HT1080 (cell line): ENCODE measurements at places on chromosomes 1 and 21.
A peak's percentile ranks its signal among the peaks of the same experiment; 100 is the strongest.

GRCh38 chr1:3530926-3531818 lies 76.7 kb downstream of the ARHGEF16 start:
- peak; percentile 5 for DNase-seq

- no peak for DNase-seq
These were observed 30.2 kb downstream of the WDR4 start for GRCh38 chr21:42848932-42849758.

DNA sequence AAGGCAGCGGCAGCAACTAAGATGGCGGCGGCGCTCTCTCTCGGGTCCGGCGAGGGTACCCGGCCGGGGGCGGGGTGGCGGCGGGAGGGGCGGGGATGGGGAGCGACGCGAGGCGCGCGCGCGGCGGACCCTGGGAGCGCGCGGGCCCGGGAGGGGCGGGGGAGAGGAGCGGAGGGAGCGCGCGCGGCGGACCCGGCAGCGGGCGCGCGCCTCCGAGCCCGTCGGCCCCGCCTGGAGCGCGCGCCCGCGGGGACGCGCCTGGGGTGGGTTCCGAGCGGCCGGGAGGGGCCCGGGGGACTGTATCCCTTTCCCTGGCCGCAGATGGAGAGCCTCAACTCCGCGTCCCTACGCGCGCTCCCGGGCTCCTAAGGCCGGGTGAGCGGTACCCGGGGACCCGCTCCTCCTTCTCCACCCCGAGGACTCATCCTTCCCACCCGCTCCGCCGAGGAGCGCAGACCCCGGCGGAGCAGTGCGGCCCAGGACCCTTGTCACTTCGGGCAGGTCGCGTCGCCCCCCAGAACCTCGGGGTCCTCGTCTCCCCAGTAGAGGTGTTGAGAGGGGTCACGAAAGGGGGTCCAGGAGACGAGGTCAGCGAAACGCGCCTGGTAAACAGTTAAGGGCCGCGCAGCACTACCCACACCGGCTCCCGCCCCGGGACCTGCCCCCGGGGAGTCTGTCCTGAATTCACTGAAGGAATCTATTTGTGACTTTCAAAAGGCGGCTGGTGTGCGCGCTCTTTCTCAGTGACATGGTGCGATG lies at the start of gene CLSTN1:
Gene CLSTN1, minus strand, starts transcription at position 23 of the 759 bp plus-strand sequence. CDS start 232 bp downstream, outside the sequence.
- DNase-seq: peak; percentile 59

DNA sequence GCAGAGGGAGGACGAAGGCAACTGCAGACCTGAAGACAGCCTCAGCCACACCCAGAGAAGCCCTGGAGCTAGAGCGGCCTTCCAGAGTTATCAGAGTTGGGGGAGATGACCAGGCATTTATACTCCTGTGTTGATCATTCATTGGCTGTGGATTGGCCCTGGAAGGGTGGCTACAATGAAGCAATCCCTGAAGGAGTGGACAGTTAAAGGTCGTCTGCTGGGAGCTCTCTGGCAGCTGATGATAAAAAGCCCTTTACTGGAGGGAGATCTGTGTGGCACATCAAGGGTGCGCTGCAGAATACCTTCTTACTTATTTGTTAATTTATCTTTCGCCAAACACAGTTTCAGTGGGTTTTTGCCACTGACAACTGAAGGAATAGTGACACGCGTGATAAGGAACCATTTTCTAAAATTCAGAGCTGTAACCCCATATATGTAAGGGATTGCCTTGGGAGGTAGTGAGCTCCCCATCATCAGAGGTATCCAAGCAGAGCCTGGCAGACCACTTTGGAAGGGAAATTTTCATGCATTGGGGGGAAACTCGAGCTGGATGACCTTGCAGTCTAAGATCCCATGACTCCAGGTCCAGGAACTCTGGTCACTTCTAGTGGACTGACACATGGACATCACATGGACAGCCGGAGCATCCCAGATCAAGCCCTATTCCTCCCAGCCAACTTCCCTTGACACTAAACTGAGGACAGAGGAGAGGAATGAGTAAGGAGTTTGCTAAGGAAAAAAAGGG lies 126.4 kb upstream of the GADD45A start:
- no peak for DNase-seq

DNA sequence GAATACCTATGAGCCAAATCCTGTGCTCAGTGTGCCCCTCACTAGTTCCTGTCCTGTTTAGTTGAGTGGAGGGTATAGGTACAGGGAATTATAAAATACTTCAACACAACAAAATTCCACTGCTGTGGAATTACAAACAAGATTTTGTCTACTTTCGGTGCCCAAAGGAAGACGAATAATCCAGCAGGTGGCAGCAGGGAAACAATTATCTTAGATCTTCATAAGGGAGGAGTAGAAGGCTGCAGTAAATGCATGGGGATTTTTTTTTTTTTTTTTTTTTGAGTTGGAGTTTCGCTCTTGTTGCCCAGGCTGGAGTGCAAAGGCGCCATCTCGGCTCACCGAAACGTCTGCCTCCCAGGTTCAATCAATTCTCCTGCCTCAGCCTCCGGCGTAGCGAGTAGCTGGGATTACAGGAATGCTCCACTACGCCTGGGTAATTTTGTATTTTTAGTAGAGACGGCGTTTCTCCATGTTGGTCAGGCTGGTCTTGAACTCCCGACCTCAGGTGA lies 2.0 kb upstream of the PIP5K1A start:
- DNase-seq: peak; percentile 90

- no peak for DNase-seq
These were observed 367.4 kb downstream of the RPS6KC1 start for GRCh38 chr1:213418268-213419071.

DNA sequence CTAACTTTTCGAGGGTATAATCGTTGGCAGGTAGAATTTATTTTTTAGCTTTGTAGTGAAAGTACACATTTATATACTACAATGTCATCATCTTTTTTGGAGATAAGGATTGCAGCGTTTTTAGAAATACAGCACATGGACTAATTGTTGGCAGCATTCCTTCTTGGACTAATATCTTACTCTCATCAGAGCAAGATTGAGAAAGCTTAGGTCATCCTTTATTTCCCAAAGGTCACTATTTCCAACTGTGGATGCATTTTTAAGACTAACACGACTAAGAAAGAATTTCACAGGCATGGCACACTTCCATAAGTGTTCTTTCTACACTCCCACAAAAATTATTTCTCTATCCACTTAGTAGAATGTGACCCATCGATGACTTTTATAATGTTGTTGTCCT lies 732.3 kb downstream of the NCAM2 start:
- DNase-seq: no peak

DNA sequence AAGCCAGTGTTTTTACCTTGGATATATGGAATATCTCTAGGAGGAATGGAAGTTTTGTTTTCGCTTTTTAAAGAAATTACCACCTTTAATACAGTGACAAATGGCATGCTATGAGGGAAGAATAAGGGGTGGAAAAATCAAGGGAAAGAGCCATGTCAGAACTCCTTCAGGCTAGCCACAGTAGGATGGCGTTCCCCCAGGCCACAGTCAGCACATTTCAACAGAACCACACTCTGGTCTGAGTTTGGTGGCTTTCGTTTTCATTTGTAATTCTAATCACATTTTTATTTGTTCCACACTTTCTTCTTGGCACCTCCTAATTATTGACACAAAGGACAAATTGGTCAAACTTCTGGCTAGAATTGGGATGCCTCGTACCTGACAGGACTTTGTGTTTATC lies 60.3 kb upstream of the RCOR3 start:
- DNase-seq: no peak

DNA sequence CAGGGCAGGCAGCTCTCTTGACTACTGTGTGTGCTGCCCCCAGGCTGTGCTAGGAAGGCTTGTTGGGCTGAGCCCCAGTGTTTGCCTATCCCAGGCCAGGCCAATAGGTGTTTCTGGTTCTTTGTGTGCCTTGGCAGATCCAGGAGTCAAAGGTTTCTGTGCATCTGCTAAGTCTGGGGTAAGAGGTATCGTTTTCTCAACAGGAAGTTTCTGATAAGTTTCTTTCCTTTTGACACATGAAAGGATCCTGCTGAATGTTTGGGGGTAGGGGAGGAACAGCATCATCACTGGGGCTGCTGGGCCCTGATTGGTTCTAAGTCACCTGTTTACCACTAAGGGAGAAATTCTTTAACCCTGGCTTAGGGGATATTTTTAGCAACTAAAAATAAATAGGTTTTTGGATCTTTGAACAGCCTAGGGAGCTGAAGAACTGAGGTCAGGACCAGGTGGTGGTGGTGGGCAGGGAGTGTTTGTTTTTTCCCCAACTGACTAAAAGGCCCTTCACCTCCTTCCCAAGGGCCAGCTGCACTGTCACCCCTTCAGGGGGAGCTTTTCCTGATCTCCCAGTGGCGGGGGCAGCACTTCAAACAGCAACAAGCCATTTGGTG lies 85.1 kb downstream of the KCNN3 start:
- DNase-seq: no peak

- no peak for DNase-seq
These were observed 3.4 kb downstream of the USP33 start for GRCh38 chr1:77756052-77756754.

- no peak for DNase-seq
These were observed 168.8 kb downstream of the GABPA start for GRCh38 chr21:25903607-25904006.

DNA sequence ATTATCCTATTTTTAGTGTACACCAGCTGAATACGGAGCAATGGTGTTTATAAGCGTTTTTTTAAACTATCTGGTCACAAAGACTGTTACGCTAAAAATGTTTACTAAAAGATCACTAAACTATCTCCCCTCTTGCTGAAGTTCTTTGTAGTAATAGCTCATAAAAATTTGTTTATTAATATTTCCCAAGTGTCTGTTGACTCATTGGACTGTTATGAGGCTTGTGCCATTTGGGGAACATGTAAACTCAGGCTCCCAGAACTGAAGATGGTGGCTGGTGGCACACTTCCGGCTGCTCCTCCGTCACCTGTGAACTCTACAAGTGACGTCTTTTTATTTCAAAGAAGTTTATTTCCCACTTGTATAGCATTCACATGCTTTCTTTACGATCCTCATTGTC lies 46.3 kb downstream of the AIDA start:
- DNase-seq: no peak

GRCh38 chr1:22074803-22075202 lies 22.3 kb downstream of the CDC42 start:
- no peak for DNase-seq

DNA sequence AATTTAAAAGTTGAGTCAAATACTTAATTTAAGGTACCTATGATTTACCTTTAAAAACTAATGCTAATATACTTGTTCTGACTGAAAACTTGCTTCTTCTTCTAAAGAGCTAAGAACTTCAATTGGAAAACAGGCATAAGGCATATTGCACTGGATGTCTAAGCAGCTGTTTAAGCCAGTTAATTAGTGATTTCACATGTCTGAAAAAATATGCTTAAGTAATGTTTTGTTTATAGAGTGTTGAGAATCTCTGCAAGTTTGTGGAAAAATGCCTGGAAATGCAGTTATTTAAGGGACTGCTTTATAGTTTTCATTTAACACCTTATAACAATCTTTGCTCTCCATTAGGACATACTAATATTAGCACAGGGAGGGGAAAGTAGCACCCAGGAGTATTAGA lies 28.2 kb downstream of the UBE2U start:
- DNase-seq: no peak

- DNase-seq: no peak
These were observed 10.7 kb upstream of the NPHP4 start for GRCh38 chr1:6002714-6003501.

DNA sequence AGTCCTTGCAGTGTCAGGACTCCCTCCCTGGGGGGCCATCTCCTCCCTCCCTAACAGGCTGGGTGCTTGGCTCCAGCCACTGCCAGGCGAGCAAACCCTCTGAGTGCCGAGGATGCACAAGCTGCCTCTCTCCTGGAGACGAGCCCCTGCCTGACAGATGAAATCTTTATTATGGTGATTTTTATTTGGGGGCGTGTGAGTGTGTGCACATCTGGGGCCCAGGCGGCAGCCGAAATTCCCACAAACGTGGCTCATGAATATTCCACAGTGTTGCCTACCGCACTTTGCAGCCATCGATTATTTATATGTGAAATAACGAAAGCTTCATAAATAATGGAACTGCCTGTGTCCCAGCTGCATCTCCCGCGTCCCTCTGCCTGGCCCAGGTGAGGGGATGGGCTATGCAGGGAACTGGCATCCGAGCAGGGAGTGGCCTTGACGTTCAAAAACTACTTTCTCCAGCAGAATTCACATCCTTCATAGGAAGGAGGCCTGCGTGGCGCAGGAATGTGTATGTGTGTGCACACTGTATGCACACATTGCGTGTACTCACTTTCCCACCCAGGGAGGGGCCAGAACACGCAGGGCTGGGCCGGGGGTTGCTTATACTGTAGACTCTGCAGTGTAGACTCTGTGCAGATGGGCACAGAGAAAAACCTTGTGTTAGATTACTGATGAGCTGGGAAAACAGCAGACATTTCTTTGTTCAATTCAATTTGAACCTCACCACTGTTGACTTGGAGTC lies 73.1 kb downstream of the UBIAD1 start:
- no peak for DNase-seq

- no peak for DNase-seq
These were observed 354.8 kb downstream of the HHAT start for GRCh38 chr1:210683403-210684047.

- peak; percentile 96 for DNase-seq
These were observed 16.6 kb upstream of the RNF19B start for GRCh38 chr1:32981003-32981901.

DNA sequence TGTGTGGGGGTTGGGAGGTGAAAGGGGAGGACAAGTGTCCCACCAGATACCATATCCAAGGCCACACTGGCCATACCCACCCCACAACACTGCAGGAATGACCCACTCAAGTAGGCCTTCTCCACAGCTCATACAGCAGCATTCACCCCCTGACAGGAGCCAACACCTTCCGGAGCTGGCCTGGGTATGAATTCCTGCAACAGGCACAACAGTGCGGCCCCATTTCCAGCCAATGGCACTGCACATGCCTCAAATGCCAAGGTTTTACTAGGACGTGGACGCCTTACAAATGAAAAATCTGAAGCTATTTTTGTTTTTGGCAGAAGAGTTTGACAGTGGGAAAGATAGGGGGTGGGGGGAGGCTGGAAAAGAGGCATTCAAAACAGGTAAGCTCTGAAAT lies 2.0 kb downstream of the KCND3 start:
- DNase-seq: no peak

GRCh38 chr1:164361927-164362326 lies 197.1 kb upstream of the PBX1 start:
- DNase-seq: no peak

- peak; percentile 10 for DNase-seq
These were observed 431 bp downstream of the ARPC5 start for GRCh38 chr1:183635099-183635605.
